H54 (cell line): ENCODE measurements at places on chromosomes 13 and 19.

DNA sequence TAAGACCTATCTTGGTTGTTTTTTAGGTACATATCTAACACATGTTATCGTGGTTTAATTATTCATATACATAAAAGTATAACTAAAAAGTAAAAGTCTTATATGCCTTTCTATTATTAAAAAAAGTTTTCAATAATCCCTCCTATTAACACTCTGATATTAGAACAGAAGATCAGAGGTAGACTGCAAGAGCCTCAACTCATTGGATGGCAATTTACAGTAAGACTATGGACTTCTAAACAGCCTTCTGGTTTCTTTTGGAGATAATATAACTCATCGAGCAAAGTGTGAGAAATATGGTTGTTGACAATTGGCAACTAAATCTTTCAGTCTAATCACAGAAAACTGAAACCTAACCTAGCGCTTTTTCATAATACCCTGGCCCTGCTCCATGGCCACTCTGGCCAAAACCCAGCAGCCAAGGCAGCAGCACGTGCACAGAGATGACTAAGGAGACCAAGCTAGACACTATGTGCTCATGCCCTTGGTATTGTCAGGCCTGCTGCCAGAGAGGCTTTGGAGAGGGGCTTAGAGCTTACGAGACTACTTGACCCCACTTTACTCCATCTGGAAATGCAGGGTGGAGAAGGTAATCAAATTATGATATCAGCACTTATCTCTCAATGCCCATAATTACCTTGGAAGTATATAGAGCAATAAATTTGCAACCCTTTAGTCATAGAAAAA lies 40.6 kb upstream of the EEF1AKMT1 start:
- DNase-seq: peak; percentile 23

GRCh38 chr13:44106266-44107152 lies 226.8 kb downstream of the LACC1 start:
- no peak for DNase-seq

GRCh38 chr13:111383591-111384440 lies 63.4 kb downstream of the TEX29 start:
- no peak for DNase-seq

GRCh38 chr19:53372196-53372595 lies 6.7 kb downstream of the ZNF525 start:
- DNase-seq: no peak

GRCh38 chr13:46874006-46874405 lies 22.8 kb downstream of the HTR2A start:
- DNase-seq: no peak

DNA sequence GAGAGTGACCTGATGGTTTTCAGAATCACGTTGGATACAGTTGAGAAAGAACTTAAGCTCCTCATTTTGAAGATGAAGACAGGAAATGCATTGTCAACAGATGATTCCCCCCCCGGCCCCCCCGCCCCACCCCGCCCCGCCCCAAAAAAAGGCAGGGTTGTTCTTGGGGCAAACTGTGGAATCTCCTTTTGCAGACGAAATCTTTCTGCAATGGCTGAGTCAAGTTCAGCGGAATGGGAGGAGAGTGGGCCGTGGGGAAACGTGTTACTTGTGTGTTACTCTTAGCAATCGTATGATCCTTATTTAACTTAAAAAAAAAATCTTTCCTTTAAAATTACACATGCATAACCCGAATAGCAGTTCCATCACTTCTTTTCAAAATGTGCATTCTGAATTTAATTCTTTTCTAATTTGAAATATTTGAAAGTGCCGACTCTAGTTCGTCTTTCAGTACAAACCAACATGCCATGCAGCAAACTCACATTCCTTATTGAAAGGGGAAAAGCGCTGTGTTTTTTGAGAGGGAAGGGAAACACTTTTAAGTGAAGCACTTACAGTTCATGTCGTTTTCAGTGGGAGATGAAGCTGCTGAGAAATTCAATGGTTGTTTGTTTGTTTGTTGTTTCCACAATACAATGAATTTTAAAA lies 348.5 kb upstream of the ARGLU1 start:
- DNase-seq: no peak

- DNase-seq: no peak
Measured at GRCh38 chr13:90187478-90188350, 1159.8 kb upstream of the MIR17HG start.

GRCh38 chr19:1269478-1270212 lies 513 bp downstream of the CIRBP start:
- DNase-seq: no peak

GRCh38 chr19:50994129-50994528 lies 7.3 kb downstream of the KLK8 start:
- DNase-seq: no peak

GRCh38 chr13:99985241-99985874 lies 3.8 kb downstream of the ZIC2 start:
- no peak for DNase-seq

DNA sequence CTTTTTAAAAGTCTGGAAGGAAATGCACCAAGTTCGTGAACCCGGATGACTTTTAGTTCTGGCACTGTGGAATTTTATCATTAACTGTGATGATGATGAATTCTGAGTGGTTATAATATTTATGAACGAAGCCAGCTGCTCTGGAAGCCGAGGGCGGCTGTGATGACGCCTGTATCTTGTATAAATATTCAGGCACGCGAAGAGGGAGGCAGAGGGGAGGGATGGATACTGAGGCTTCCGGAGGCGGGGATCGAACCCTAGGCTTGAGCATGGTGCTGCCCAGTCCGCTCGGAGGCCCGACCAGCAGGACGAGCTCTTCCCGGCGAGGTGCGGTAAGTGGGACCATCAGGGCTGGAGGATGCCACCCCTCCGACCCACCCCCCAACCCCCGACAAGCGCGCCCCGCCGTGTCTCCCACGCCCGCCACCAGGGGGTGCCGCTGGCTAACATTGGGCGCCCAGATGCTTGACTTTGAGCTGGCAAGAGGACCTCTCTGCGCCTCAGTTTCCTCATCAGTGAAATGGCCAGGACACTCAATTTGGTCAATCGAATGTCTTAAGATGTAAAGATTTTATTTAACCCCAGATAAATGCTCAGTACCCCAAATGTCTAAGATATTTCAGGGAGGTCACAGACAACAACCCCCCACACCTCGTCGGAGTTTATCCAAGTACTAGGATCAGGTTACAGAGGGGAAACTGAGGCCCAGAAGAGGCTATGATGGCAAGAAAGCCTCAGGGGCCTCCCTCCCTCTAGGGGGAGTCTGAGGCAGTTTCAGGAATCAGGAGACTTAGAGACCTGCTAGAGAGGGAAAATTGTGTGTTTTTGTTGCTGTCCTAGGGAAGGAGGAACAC lies 4.5 kb upstream of the RAB3A start:
- DNase-seq: no peak

GRCh38 chr13:78045916-78046315 lies 127.3 kb upstream of the EDNRB start:
- no peak for DNase-seq

- no peak for DNase-seq
Measured at GRCh38 chr19:18503971-18504885, 17.6 kb downstream of the ELL start.

DNA sequence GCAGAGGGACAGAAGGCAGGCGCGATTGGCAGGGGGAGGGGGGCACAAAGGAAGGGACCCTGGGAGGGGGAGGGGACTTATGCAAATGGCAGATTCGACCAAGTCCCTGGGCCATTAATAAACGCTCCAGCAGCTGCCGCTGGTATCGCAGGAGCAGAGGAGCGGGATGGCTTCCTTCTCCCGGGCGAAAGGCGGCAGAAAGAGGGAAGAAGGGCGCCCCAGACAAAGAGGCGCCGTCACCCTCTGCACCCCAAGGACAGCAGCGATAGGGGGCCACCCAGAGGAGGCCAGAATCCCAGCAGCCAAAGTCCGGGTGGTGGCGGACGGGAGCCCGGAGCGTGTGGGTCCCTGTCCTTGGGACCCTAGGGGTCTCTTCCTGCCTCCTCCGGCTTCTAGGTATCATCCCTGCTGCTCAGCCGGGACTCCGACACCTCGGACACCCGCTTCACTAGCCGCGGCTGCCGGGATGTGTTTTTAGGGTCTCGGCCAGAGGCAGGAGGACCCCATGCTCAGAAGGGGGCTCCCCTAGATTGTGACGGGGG lies 1.9 kb downstream of the PTPRS start:
- no peak for DNase-seq

DNA sequence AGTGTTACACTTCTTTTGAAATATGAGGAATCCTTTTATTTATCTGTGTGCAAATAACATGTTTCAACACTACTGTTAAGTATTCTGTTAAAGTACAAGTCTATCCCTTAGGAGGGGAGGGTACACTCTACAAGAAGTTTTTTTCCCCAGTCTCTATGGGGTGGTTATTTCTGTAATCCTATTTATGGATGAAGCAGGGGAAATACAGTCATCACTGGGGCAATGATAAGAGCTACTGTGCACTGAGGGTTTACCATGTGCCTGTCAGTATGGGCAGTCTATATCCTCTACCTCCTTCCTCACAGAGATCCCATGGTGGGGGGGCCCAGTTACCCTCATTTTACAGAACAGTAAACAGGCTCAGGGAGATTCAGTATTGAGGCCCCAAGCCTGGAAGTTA lies 16.6 kb upstream of the TRIM13 start:
- DNase-seq: no peak

DNA sequence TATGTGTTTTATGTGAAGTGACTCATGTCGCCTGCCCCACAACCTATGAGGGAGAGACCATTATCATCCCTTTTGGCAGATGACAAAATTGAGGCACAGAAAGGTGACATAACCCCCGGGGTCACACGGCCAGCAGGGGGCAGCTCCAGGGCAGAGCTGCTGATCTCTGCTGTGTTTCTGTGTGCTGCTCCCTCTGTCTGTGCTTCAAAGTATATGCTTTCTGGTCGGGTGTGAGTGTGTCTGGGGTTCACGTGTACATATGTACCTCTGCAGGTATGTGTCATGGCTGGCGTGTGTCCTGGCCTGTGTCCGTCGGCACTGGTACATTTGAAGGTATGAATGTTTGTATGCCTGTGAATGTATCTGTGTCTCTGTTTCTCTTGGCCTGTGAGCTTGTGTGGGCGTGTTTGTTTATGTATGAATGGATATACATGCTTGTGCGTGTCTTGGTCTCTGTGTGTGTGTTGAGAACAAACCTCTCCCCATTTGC lies 7.1 kb downstream of the LIPE start:
- no peak for DNase-seq

DNA sequence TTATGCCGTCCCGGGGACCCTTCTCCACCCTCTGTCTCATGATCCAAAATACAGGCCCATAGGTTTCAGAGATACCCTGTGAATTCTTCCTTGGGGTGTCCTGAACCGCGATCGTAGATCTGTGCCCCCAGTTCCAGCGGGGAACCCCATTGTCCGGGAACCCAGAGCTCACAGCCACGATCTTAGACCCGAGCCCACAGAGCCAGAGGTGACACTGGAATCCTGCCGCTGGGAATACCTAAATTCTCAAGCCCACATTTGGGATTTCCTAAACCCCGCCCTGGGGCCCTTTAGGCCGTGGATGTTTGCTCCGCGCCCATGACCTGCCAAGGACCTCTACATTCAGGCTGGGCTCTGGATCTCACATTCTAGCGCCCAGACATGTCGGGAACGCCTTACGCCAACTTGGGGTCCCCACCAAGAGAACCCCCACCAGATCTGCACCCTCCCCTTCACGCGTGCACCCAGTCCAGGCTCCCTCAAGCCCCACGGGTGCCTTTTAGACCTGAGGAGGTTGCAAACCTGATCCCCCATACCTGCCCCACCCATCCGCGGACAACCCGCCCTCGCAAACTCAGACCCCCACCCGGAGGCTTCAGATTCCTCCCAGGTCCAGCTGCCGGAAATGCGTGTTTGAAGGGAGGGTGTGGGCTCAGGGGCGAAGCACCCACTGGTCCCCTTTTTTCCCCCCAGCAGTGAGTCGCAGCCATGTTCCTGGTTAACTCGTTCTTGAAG lies 605 bp downstream of the CAPNS1 start:
- DNase-seq: peak; percentile 95

DNA sequence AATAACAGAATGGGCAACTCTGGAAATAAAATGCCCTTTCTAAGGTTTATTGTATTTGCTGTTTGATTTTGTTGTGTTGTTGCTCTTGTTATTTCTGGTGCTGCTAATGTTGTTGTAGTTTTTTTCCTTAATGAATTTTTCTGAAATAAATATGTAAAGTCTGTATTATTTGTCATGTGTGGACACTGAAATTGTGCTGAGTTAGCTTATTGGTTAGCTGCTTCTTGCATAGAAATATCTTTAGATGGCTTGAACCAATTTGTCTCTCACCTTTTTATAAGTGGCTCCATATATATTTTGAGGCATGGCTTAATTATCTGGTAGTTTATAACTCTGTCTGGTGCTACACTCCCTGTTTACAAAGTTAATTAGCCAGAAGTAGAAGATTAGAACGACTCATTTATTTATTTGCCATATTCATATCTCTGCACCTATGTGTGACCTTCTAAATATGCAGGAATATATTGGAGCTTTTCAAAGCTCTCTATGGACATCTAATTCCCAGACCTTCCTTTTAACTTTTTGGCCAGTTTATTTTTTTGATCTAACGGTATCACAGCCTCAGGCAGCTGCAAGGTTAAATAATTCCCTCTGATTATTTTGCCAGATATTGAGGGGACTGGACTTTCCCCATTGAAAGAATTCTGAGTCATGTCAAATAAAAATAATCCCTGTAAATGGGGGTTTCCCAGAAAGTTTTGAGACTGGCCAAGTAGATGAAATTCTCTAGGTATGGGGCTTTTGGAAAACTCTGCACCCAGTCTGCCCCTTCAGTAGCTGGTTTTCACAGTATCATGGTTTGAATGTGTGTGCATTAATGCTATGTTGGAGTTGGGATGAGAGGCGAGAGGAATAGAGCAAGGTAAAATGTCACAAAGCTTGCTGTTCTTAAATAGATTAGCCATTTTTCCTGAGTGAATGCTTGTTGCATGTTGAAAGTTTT lies 1331.7 kb upstream of the MIR17HG start:
- no peak for DNase-seq

- DNase-seq: no peak
Measured at GRCh38 chr19:5914358-5914774, 312 bp downstream of the CAPS start.

DNA sequence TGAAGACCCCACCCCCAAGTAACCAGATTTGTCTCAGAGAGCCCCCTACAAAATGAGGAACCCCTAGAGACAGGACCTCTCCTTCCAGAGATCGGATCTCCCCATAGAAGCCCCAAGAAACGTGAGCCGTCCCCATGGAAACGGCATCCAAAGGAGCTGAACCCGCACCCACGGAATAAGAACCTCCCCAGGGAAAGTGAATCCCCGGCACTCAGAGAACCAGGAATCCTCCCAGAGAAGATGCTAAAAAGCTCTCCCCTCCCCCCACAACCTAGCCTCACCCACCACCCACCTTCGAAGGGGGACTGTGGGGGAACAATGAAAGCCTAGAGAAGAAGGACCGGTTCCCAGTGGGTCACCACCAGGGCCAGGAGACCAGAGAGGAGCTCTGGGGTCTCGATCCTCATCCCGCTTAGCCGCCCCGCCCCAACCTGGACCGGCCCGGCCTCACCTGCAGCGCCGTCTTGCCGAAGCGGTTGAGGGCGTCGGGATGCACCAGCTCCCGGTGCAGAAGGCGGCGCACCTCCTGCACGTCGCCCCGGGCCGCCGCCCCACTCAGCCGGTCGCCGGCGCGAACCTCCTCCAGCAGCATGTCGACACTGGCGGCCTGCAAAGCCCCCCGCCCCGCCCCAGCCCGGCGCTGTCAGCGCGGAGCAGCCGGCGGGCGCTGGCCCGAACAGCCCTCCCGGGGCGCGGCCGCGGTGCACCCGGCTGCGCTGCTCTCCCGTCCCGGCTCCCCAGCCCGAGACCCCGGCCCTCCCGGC lies 535 bp downstream of the CDKN2D start:
- DNase-seq: no peak
